ENCODE measurements at places on chromosomes 2 and 18. TPM values are rescaled to one million over a fixed set of nuclear protein-coding genes. Genes with fewer than 3 reads are reported as not detected.

COPS9 gene
- total RNA-seq, result 89.5 TPM

DNA sequence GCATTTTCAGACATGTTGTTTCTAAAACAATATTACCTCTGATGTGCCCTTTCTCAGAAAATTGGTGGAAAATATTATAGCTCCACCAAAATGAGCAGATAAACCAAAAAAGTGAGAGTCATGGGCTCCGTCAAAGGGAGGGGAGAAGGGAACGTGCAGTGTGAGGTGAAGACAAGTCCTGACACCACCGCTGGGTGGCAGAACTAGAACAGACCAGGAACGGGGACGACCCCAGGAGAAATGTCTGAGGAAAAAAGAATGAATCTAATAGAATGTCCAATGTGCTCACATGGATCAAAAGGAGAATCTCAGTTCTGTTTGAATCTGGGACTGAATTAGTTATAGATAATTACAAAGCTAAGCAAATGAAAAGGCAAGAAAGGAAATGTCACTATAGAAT is 22.6 kb upstream of the BCL2 start:
- DNase-seq, result no peak

- no peak for DNase-seq
Measured at GRCh38 chr18:45828917-45829811, 3.7 kb downstream of the SIGLEC15 start.

DNA sequence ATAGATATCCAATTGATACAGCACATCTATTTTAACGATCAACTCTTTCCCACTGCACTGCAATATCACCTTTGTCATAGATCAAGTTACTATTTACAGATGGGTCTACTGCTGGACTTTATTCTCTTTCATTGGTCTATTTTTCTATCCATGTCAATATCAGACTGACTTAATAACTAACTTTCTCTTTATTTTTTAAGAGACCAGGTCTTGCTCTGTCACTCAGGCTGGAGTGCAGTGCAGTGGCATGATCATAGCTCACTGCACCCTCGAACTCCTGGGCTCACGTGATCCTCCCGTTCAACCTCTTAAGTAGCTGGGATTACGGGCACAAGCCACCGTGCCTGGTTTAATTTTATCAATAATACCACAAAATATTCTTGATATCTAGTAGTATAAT is 71.2 kb downstream of the TLK1 start:
- no peak for DNase-seq

GRCh38 chr2:9657083-9657482 is 26.3 kb upstream of the YWHAQ start:
- no peak for DNase-seq

DNA sequence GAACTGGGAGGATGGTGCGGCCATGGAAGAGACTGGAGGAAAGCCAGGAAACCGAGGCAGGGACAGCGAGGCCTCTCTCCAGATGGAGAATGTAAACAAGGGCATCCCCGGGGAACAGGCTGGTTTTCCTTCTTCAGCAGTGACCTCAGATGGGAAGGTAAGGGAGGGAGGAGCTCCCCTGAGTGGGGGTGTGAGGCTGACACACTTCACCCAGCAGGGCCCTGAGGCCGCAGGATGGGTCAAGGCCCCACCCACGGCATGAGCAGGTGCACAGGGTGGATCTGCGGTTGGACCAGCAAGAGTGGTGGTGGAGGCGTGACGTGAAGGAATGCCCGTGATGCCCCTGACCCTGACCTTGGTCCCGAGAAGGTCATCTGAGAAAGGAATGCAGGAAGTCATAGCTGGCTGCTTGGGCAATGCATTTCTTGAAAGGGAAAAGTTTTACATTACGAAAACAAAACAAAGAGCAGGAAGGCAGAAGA is 48.1 kb downstream of the ADCY3 start:
- DNase-seq, result no peak

GRCh38 chr18:58447402-58448095 is 181.3 kb downstream of the ALPK2 start:
- DNase-seq, result no peak

EPB41L5 gene
- total RNA-seq, result 6.6 TPM

DNA sequence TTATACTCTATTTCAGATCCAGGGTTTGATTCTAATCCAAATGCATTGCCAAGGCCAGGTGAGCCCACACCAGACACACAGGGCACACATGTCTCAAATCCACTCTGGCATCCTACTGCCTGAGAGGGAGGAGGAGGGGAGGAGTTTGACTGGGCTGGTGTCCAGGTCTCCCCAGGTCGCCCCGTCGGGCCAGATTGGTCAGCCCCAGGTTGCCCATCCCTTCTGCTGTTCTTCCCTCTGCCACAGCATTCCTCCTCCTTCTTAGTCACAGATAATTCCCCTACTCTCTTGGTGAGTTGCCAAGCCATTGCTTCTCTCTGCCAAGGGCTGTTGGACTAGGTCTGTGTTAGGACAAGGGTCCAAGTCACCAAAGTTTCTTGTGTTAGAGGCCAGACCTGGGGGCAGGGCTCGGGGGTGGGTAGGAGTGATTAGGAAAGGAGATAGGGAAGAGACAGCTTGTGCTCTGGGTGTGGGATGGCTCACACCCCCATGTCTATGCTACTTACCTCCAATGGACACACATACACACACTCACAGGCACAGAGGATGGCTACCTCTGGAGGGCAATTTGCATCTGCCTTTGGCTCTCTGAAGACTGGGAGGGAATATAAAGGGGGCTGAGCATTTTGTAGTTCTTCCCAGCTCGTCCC is 2.5 kb upstream of the EGR4 start:
- DNase-seq, result no peak

MBP gene
- total RNA-seq, result 148 TPM

DNA sequence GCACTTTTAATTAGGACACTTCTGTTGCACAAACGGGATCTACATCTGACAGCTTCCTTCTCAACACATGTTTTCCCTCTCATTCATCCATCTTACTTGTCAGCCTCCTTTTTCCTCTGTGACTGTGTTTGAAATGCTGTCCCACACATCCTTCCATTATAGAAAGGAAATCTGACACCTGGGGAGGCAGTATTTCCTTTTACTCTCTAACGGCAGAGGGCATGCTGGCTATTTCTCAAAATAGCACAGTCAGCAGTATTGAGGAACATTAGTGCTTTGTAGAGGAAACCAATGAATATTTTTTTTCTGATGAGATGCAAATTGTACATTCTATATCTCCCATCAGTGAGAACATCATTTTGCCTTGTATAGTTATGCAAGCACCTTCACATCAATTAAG is 668.7 kb downstream of the SLC4A3 start:
- DNase-seq, result no peak

AQP12B gene
- total RNA-seq, result not detected

DNA sequence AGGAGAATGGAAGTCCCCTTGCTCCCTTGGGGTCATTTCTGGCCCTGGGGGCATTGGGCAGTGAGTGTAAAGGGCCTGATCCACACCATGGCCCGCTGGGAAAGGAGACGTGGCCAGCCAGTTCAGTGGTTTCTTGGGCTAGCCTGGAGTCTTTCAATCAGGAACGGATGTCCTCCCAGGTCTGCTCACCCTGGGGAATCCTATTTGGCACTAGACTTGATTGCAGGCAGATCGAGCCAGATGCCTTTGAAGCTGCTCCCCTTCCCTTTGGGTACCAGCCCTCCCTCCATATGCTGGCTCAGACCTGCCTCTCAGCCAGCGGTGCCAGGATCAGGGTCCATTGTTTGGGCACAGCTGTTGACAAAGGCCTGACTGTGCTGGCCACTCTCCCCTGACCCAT is 11.0 kb downstream of the FBLN7 start:
- DNase-seq, result no peak

FSIP2 gene
- total RNA-seq, result 0.36 TPM

ZNF892 gene
- 4.4 TPM for total RNA-seq

SLC5A7 gene
- not detected for total RNA-seq

DNA sequence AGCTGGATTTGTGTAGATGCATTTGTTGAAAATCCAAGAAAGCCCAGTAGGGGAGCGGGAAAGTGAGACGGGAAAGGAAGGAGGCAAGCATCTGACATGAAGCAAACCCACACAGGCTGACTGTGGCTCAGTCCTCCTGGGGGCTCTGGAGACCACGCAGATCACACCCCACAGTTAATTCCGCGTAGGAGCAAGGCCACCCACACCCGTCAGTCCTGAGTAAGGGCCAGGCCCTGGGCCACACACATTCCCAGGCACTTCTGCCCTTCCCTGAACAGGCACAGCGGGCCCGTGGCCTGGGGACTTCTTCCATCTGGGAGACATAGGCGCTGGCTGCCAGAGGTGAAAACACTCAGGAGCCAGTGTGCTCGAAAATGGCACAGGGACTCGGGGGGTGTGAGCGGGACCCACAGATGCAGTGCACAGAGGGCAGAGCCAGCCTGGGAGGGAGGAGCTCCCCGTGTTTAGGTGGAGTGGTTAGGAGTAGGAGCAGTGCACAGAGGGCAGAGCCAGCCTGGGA is 19.4 kb upstream of the PRLH start:
- DNase-seq, result no peak

DNA sequence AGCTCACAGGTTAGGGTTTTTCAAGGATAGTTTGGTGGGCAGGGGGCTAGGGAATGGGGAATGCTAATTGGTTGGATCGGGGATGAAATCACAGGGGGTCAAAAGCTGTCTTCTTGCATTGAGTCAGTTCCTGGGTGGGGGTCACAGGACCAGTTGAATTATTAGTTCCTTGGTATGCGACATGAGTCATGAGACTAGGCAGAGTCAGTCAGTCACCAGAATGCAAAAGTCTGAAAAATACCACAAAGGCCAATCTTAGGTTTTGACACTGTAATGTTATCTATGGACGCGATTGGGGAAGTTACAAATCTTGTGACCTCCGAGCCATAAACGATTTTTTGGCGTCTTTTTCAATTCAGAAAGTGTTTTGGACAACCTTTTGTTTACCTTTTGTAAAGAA is 101.2 kb downstream of the ZNF519 start:
- no peak for DNase-seq

DNA sequence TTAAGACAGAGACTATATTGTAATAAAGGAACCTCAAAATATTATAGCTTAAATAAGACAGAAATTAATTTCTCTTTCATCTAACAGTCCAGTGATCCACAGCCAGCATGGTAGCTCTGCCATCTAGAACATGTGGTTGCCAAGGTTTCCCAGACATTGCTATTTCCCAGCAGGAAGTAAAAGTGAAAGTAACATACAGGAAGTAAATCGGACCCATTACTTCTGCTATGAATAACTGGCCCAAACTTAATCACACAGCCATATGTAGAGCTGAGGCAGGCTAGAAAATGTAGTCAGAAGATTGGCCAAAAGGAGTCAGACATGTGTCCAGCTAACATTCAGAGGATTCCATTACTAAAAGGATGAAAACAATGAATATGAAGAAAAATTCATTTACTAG is 71.0 kb downstream of the NOL4 start:
- no peak for DNase-seq

SOWAHC gene
- total RNA-seq, result 0.17 TPM

FKBP1B gene
- 4.3 TPM for total RNA-seq

DNA sequence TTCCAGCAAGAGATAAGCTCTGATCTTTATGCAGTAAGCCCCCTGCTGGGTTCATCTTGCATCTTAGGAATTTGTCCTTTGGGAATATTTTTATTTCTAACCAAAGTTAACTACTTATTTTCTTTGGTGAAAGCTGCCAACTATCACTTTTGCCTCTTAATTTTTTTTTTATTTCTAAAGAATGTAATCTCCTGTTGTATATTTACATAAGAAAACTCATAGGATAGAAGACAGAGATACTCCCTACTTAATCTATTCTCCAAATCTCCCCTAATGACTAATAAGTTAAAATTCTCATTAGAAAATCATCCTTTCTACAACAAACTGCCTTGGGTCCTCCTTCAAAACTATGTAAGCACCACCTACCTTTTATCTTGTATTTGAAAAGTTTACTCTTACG is 612.2 kb upstream of the SLC39A10 start:
- DNase-seq, result no peak

All from activated naive CD8-positive, alpha-beta T cell treated with anti-CD3 and anti-CD28 coated beads, Interleukin-2, amount 10 ng/mL, durations not matched to agents 7 days and 5 days (primary cell).